Thoracic aorta (tissue), 2 donors: ENCODE measurements at places on chromosomes 7 and 10. TPM values are rescaled to one million over a fixed set of nuclear protein-coding genes. Genes with fewer than 3 reads are reported as not detected.
A peak's percentile ranks its signal among the peaks of the same experiment; 100 is the strongest.

DNA sequence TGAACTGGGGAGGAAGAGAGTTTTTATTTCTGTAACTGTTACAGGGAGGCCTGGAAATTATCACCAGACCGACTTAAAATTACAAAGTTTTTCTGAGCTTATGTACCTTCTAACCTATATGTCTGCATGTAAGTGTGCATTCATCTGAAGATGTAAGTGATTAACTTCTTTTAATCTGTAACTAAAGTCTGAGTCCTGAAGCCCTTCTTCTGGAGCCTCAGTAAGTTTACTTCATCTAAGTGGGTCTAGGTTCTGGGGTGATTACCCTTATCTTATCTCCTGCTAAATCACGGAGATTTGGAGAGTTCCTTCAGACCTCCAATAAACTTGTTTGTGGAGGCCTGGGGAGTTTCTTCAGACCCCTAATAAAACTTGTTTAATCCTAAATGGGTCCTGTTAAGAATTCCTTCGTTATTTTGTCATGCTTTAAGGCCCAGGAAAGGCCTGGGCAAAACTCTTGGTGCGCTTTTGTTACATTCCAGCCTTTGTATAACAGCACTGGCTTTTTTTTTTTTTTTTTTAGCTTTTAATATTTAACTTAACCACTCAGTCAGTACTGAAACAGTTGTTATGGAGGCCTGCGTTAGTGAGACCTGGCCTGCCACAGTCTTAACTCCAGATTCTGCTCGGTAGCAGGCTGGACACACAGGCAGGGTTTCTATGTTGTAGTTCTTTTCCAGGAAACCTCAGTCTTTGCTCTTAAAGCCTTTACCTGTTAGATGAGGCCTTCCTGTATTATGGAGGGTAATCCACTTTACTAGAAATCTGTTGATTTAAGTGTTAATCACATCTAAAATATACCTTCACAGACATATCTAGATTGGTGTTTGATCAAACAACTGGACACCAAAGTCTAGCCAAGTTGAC is 33.0 kb downstream of the TPST1 start:
- H3K27me3 ChIP-seq: no peaks in the 10 kb centered on the region
- DNase-seq: no peak
- H3K27ac ChIP-seq: peak overlapping the region; percentile 54
- peaks cover 10% of the 10 kb centered on the region for H3K4me1 ChIP-seq
- no peaks in the 10 kb centered on the region for H3K36me3 ChIP-seq

- no peak overlapping the region for H3K27ac ChIP-seq
- H3K4me1 ChIP-seq: no peaks in the 10 kb centered on the region
- H3K4me3 ChIP-seq: no peak overlapping the region
- no peak for DNase-seq
Observed at GRCh38 chr10:44906486-44906885, 4.7 kb upstream of the TMEM72 start.

The ZDHHC6 gene
- total RNA-seq: 25.9 TPM

DNA sequence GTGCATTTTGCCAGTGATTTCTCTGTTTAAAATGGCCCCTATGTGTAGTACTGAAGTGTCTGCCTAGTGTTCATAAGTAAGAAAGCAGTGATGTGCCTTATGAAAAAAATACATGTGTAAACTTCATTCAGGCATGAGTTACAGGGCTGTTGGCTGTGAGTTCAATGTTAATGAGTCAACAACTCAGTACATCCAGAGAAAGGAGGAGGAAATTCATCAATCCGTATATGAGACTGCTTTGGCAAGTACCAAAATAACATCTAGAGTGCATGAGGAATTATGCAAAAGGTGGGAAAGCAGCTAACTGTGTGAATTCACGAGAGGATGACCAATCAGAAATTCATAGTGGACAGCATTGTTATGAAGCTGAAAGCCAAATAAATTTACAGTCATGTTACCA is 255.6 kb downstream of the ZEB1 start:
- H3K4me1 ChIP-seq: no peaks in the 10 kb centered on the region
- no peak for DNase-seq
- no peak overlapping the region for H3K4me3 ChIP-seq
- H3K36me3 ChIP-seq: no peaks in the 10 kb centered on the region
- no peak overlapping the region for H3K27ac ChIP-seq

DNA sequence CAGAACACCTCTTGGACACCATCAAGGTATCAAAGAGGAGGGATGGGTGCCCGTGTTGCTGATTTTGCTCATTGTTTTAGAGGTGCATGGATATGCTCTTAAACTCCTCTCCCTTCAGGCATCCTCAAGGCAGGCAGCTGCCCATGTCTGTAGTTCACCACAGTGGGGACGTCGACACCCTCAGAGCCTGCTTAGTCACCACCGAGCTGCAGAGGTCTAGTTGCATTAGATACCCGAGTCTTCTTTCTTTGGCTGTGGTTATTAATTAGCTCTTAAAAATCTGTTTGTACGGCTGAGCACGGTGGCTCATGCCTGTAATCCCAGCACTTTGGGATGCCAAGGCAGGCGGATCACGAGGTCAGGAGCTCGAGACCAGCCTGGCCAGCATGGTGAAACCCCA is 24.7 kb upstream of the TSPAN13 start:
- H3K27me3 ChIP-seq: no peaks in the 10 kb centered on the region
- H3K27ac ChIP-seq: no peak overlapping the region
- H3K4me3 ChIP-seq: no peak overlapping the region

The EPO gene
- total RNA-seq: not detected

The CALHM1 gene
- not detected for total RNA-seq

DNA sequence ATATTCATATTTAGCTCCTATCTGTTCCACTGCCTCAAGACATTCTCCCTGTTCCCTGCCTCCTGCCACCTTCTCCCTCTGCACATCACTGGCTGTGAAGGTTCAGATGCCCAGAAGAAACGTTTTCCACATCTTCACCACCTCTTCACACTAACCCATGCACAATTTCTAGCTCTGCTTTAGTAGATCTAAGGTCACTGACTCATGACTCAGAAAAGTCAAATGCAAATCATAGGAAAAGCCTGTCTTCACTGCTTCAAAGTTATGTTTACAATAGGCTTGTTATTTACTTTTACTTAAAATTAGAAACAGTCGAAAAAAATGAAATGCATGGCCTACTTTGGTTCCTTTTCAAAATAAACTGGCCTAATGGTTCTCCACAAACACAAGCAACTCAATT is 2.5 kb downstream of the SCRN1 start:
- H3K4me3 ChIP-seq: peak overlapping the region; percentile 92
- H3K27me3 ChIP-seq: no peaks in the 10 kb centered on the region
- peak overlapping the region; percentile 94 for H3K27ac ChIP-seq
- H3K4me1 ChIP-seq: peaks cover 26% of the 10 kb centered on the region
- no peaks in the 10 kb centered on the region for H3K36me3 ChIP-seq
- no peak for DNase-seq

DNA sequence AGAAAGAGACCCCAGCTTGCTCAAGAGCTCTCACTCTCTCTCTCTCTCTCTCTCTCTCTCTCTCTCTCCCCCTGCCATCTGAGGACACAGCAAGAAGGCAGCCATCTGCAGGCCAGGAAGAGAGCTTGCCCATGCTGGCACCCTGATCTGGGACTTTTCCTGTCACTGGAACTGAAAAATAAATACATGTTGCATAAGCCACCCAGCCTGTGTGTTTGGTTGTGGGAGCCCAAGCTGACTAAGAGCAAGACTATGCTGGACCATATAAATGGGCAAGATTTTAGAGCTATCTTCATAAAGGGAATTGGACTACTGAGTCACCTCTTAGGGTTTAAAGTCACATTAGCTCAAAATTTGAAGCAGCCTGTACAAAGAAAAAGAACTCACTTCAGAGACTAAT is 98.6 kb downstream of the SLC16A9 start:
- no peaks in the 10 kb centered on the region for H3K36me3 ChIP-seq
- no peaks in the 10 kb centered on the region for H3K4me1 ChIP-seq

The ZNF503 gene
- 28.8 TPM for total RNA-seq

The PIK3CG gene
- total RNA-seq: 8.0 TPM
